ENCODE measurements at places on chromosomes 6 and 20.

DNA sequence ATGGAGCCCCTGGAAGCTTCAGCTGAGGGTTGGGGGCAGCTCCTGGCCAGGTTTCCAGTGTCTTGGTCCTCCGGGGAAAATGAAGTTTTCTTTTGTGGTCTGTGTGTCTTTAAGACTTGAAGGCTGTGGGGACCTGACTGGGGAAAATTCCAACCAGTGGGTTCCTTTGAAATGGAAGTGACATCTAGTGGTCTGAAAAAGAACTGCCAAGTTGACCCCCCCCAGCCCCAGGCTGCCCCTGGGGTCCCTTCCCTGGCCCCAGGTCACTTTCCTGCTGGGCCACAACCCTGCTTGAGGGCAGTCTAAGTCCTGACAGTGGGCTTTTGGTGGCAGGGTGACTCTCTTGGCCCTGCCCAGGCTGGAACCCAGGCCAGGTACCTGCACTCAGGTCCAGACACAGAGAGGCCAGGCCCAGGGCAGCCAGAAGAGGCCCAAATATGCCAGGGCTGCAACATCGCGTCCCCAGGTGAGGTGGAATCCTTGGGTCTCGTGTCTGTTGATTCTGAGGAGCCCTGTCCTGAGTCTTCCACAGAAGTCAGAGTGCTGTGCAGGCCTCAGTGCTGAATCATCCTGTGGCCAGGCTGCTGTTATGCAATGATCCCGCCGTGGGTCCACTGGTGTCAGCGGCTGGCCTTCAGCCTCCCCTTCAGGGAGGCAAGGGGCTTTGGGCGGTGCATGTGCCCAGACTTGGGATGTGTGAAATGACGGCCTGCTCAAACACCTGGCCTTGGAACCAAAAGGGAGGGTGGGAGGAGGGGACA lies 68.4 kb downstream of the VEGFA start:
- DNase-seq, result no peak

DNA sequence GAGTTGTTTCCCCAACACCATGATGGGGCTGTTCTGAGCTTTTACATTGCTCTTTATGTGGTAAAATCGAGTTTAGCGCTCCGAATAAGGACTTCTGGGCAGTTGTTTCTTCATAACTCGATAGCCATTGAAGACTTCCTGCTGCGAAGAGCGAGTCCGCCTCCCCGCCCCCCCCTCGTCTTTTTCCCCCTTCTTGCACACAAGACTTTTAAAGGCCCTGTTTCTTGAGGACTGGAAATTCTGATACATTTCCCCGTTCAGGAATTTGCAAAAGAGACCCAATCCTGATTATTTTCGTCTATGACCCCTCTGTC lies 1.5 kb upstream of the CITED2 start:
- DNase-seq, result no peak

- no peak for DNase-seq
These were observed 697.8 kb downstream of the KIF16B start for GRCh38 chr20:15875446-15875845.

- no peak for DNase-seq
These were observed 312.6 kb upstream of the RSPO3 start for GRCh38 chr6:126805861-126806260.

DNA sequence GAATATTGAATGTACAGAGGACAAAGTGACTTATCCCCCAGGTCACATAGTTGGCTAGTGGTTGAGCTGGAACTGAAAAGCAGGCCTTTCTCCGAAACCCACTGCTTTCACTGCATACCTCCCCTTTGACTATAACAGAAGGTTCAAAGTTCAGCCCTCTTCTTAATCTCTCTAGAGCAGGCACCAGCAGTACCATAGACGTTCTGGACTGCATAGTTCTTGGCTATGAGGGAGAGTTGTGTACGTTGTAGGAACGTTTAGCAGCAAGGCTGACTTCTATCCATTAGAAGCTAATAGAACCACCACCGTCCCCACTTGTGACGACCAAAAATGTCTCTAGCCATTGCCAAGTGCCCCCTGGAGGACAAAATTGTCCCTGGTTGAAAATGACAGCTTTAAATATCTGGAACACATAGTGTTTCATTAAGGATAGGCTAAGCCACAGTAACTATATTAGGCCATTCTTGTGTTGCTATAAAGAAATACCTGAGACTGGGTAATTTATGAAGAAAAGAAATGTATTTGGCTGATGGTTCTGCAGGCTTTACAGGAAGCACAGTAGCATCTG lies 123.8 kb upstream of the MTHFD1L start:
- DNase-seq, result no peak

- DNase-seq, result no peak
These were observed 115.4 kb upstream of the SAMD5 start for GRCh38 chr6:147392917-147393625.

GRCh38 chr6:41256383-41256782 lies 28.2 kb downstream of the TREML4 start:
- DNase-seq, result no peak

GRCh38 chr20:8020314-8021079 lies 936 bp upstream of the TMX4 start:
- no peak for DNase-seq

GRCh38 chr6:39490108-39490507 lies 167.6 kb upstream of the KCNK16 start:
- DNase-seq, result no peak

DNA sequence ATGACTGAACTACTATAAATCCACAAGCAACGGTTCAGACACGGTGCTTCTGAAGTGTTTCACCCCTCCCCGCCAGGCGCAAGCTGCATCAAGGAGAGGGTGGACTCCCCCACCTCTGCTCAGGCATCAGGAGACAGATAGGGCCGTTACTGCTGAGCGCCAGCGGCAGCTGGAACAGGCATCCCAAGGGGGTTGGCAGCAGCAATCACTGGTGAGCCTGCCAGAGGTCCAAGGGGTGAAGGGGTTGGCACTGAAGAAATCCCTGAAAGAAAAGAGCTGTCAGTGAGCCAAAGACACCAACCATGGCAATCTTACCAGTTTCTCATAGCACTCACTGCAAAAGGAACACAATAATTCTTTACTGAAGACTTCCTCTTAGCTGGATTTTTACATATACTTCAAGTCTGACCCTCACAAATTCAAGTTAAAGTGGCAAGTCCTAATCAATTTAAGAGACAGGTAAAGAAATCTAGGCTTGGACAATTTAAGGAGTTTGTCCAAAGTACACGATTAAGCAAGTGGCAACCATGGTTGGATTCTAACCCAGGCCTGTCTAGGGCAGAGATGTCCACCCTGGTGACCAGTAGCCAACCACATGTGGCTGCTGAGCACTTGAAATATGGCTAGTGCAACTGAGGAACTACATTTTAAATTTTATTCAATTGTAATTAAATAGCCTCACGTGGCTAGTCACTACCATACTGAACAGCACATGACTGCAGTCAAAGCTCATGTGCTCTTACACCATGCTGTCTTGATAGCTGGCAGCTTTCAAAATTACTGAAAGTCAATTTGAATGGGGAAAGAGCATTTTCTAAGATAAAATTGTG lies 21.7 kb upstream of the TBC1D20 start:
- no peak for DNase-seq

GRCh38 chr6:168641446-168641845 lies 200.5 kb downstream of the SMOC2 start:
- DNase-seq, result no peak

- no peak for DNase-seq
These were observed 13.8 kb downstream of the TBPL1 start for GRCh38 chr6:133966654-133967329.

DNA sequence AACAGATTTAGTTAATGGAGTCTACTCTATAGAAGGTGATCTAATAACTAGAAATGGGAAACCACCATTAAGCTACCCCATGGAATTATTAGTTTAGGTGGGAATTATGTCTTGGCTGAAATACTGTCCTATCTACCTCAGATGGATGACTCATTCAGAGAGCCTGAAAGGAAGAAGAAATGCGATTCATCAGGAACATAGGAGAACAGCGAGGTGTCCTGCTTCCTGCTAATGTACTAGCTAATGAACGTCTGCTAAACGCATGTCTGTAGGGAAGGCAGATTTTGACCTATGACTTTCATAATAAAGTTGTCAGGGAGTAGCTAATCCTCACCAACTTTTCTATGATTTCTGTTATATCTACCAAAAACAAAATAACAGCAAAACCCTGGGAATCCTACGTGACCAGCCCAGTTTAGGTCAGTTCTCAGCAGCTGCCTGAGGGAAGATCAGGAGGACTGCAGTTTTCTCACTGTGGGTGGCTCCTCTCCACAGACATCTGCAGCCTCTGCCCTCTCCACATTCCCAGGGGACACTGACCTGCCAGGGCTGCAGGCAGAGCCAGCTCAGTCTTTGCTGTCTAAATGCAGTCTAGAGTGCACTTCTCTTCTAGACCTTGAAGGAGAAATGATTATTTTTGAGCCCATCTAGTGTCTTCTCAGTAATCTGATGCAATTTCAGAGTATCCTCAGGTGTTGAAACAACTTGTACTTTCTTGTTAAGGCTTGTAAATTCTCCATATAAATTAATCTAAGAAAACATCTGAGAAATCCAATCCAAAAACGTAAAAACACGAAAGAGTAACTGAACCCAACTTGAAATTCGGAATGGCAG lies 18.1 kb upstream of the SFT2D1 start:
- no peak for DNase-seq

GRCh38 chr6:19317431-19317986 lies 519.7 kb upstream of the ID4 start:
- no peak for DNase-seq

GRCh38 chr6:157019115-157019641 lies 242.0 kb downstream of the ARID1B start:
- DNase-seq, result no peak

DNA sequence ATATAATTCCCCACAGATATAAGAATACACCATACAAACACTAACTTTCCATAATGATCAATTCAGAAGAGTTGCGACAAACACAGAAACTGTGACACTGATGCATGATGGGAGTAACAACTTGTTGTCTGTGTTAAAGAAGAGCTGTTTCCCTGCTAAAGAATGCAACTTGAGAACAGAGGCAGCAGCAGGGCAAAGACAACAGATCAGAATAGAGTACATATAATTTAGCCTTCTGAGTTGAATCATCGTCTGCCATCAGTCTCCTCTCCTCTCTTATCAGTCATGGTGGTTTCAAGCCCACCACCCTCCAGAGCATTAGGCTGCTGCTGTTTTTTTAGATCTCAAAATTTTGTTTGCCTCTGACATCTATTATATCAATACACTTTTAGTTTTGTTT lies 280.4 kb downstream of the UBE3D start:
- no peak for DNase-seq

- no peak for DNase-seq
These were observed 38.1 kb downstream of the BICRAL start for GRCh38 chr6:42819803-42820511.

- DNase-seq, result no peak
These were observed 96.9 kb downstream of the TBX18 start for GRCh38 chr6:84667252-84668213.

DNA sequence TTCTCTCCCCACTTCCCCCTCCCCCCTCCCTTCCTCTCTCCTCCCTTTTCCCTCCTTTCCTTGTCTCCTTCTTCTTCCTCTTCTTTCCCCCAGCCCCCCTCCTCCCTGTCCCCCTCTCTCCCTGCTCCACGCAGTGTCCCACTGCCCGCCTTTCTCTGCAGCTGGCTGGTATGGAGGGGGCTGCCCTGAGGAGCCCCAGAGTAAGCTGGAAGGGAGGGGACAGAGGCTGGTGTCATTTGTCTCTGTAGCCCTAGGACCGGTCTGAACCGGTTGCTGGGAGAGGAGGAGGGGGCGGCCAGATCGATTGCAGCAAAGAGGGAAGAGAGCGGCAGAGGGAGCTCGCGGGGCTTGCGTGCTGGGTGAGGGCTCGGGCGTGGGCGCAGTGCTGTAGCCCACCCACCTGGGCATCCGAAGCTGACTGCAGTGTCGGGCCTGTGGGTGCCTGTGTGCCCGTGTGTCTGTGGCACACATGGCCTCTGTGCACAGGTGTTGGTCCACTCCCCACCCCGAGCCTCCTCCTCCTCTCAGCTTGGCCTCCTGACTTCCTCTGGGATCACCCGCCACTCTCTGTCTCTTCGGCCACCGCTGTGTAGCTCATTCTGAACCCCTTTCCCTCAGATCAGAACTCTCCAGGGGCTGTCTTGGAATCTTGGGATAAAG lies 50.6 kb downstream of the SRC start:
- DNase-seq, result no peak

GRCh38 chr20:2750491-2751251 lies 49.8 kb downstream of the CPXM1 start:
- peak; percentile 81 for DNase-seq

- DNase-seq, result no peak
These were observed 74.7 kb downstream of the CD83 start for GRCh38 chr6:14192216-14192788.

GRCh38 chr6:33049323-33050013 lies 24.0 kb downstream of the HLA-DPA1 start:
- no peak for DNase-seq

- no peak for DNase-seq
These were observed 17.4 kb downstream of the COL20A1 start for GRCh38 chr20:63310265-63310991.

GRCh38 chr20:24862606-24863005 lies 86.5 kb upstream of the CST7 start:
- no peak for DNase-seq

DNA sequence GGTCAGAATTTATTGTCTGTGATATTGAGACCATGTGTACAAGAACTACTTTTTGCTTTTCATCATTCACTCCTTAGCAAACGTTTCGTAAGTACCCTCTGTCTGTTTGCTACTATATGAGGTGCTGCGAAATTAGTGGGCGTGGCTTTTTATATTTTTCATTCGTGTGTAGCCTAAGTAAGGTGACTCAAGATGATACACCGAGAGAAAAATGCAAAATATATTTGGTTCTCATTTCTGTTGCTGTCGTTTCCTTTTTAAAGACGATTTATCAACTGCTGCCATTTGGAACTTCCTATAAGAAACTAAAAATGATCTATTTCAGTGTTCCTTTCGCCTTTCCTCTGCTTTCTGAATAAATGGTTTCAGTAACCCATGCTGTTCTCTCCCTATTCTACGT lies 61.2 kb downstream of the VAPB start:
- DNase-seq, result no peak

- no peak for DNase-seq
These were observed 88.1 kb downstream of the MAP3K4 start for GRCh38 chr6:161079566-161080262.

DNA sequence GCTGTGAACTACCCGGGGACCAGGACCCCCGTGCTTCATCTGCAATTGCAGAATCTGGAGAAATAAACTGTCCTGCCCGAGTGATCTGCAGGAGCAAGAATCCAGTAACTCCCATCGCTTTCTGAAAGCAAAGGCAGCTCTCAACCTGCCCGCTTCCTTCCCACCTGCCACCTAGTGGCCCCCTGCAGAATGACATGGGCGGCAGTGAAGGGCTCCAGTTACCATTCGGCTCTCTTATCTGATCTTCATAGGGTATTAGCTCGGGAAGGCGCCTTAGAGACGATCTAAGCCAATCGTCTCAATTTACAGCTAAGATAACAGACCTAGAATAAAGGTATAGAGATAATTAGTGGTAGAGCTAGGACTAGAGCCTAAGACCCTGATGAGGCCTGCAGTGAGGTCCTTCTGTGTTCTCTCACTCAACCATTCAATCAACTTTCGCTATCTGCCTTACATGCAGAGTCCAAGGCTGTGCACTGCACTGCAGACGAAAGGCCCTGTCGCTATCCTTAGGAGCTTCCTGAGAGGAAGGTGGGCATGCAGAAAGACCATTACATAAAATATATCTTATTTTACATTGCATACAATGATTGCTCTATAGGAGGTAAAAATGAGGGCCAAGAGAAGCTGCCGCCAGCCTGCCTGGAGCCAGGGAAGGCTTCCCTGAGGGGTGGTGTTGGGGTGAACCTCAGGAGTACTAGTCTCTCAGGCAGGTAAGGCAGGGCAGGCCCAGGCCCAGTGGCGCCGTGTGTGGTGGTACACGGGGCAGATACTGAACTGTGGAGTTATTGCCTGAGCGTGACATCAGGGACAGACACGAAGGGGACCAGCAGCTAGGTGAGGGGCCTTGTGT lies 7.1 kb upstream of the PSMG4 start:
- no peak for DNase-seq
